ENCODE measurements at places on chromosomes 6 and 20.

DNA sequence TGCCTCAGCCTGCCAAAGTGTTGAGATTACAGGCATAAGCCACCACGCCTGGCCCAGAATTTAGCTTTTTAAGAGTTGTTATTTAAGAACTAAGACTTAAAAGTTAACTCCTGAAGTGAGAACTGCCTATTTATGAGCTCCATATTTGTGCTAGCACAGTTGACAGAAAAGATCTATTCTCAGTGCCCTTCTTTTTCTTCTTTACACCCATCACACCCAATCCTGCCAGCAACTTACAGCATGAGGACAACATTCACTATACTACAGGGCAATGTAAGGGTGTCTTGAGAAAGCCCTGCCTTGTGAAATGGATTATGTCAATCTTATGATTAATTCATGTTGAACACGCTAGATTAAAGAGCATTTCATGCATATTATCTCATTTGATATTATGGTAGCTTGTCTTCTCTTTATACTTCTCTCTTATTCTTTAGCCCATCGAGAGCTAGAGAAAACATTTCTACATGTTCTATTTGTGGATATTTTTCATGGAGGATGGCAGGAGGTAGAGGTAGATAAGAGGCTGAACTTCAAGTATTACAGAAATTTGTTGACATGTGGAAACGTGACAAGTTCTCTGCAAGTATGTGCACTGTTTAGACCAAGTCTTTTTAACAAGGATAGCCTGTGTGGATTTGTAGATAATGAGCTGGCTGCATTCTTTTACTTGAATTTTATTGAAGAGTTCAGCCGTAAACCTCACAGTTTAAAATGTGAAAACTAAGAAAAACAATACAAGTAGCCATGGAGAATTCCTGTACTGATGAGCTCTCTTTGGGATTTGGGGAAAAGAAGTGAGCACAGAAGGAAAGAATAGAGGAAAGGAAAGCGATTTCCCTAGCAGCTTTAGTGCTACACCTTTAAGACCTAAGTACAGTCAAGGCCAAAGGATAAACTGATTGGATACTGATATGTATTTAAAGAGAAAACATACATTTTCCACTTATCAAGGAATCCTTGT lies 212.2 kb downstream of the ARHGAP18 start:
- no peak for DNase-seq

- DNase-seq: no peak
These were observed 290.0 kb downstream of the HAO1 start for GRCh38 chr20:7650086-7650879.

- DNase-seq: no peak
These were observed 29.8 kb downstream of the EPM2A start for GRCh38 chr6:145705561-145705960.

GRCh38 chr6:137740091-137740755 lies 126.8 kb upstream of the TNFAIP3 start:
- no peak for DNase-seq

- no peak for DNase-seq
These were observed 6.7 kb downstream of the MAFB start for GRCh38 chr20:40682104-40682981.

GRCh38 chr20:40565682-40566040 lies 123.4 kb downstream of the MAFB start:
- DNase-seq: no peak

DNA sequence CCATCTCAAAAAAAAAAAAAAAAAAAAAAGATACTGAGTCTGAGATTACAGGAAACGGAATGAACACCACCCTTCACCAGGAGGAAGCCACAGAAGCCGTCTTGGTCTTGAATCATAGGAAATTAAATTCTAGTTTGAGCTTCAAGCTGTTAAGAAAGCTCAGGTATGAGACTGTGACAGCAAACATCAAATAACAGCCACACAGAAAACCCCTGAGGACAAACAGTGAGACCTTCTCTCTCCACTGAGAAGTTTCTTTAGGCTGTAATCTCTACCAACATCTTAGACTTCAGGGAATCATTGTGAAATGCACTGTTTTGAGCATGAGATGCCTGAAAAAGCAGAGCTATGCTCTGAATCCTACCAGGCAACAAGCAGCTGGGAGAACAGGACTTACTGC lies 30.8 kb downstream of the PDE10A start:
- no peak for DNase-seq

GRCh38 chr6:107776415-107776814 lies 47.7 kb downstream of the SCML4 start:
- no peak for DNase-seq

Measured in stimulated activated CD4-positive, alpha-beta T cell treated with anti-CD3 and anti-CD28 coated beads, TNF-alpha, amount 100 ng/mL, for 48 hours (primary cell).